Activated naive CD4-positive, alpha-beta T cell treated with anti-CD3 and anti-CD28 coated beads for 36 hours (primary cell): ENCODE measurements at places on chromosomes 6 and 20. TPM values are rescaled to one million over a fixed set of nuclear protein-coding genes. Genes with fewer than 3 reads are reported as not detected.

- no peaks in the 10 kb centered on the region for H3K27me3 ChIP-seq
- peaks cover 41% of the 10 kb centered on the region for H3K36me3 ChIP-seq
- peak overlapping the region; percentile 70 for H3K27ac ChIP-seq
- H3K4me1 ChIP-seq: peaks cover 16% of the 10 kb centered on the region
Observed at GRCh38 chr6:118495485-118496280, 52.4 kb upstream of the PLN start.

DNA sequence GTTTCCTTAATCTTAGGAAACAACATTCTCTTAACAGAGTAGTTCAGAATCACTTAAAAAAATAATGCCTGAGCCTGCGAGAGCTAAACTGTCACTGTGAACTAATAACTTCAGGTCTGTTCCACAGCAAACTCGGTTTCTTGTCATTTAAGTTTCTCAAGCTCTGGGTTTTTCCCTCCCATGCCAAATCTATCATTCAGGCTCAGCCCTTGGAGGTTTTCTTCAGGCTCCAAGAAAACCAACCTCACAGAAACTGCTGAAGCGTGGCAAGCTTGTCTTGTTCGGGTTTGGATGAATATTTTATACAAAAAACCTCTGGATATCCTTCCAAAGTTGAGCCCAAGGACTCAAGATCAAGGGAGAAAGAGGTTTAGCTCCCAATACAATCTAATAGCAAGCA lies 99.7 kb upstream of the SNX9 start:
- no peak for DNase-seq
- H3K4me3 ChIP-seq: no peak overlapping the region
- peaks cover 3% of the 10 kb centered on the region for H3K36me3 ChIP-seq
- no peaks in the 10 kb centered on the region for H3K4me1 ChIP-seq

GRCh38 chr6:35152067-35152707 lies 11.0 kb upstream of the TCP11 start:
- H3K4me1 ChIP-seq: peaks cover 24% of the 10 kb centered on the region
- H3K4me3 ChIP-seq: no peak overlapping the region
- DNase-seq: no peak
- no peak overlapping the region for H3K27ac ChIP-seq
- peaks cover 2% of the 10 kb centered on the region for H3K27me3 ChIP-seq

- H3K4me3 ChIP-seq: no peak overlapping the region
- H3K4me1 ChIP-seq: no peaks in the 10 kb centered on the region
- no peaks in the 10 kb centered on the region for H3K36me3 ChIP-seq
- no peaks in the 10 kb centered on the region for H3K27me3 ChIP-seq
Observed at GRCh38 chr6:69343851-69344250, 453.0 kb downstream of the LMBRD1 start.

The TCF21 gene
- total RNA-seq: not detected

DNA sequence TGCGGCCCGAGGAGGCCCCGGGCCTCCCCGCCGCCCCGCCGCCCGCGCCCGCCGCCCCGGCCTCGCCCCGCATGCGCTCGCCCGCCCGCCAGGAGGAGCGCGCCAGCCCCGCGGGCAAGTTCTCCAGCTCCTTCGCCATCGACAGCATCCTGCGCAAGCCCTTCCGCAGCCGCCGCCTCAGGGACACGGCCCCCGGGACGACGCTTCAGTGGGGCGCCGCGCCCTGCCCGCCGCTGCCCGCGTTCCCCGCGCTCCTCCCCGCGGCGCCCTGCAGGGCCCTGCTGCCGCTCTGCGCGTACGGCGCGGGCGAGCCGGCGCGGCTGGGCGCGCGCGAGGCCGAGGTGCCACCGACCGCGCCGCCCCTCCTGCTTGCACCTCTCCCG lies 1.5 kb downstream of the FOXQ1 start:
- no peak overlapping the region for H3K27ac ChIP-seq
- no peak for DNase-seq
- no peak overlapping the region for H3K4me3 ChIP-seq
- no peaks in the 10 kb centered on the region for H3K36me3 ChIP-seq
- peaks cover 28% of the 10 kb centered on the region for H3K4me1 ChIP-seq
- H3K27me3 ChIP-seq: peaks cover 59% of the 10 kb centered on the region

GRCh38 chr6:69693762-69694161 lies 103.0 kb downstream of the LMBRD1 start:
- H3K36me3 ChIP-seq: peaks cover 36% of the 10 kb centered on the region
- no peak for DNase-seq
- no peaks in the 10 kb centered on the region for H3K27me3 ChIP-seq
- H3K4me1 ChIP-seq: peaks cover 13% of the 10 kb centered on the region
- H3K4me3 ChIP-seq: no peak overlapping the region
- no peak overlapping the region for H3K27ac ChIP-seq

The DEFB124 gene
- not detected for total RNA-seq

DNA sequence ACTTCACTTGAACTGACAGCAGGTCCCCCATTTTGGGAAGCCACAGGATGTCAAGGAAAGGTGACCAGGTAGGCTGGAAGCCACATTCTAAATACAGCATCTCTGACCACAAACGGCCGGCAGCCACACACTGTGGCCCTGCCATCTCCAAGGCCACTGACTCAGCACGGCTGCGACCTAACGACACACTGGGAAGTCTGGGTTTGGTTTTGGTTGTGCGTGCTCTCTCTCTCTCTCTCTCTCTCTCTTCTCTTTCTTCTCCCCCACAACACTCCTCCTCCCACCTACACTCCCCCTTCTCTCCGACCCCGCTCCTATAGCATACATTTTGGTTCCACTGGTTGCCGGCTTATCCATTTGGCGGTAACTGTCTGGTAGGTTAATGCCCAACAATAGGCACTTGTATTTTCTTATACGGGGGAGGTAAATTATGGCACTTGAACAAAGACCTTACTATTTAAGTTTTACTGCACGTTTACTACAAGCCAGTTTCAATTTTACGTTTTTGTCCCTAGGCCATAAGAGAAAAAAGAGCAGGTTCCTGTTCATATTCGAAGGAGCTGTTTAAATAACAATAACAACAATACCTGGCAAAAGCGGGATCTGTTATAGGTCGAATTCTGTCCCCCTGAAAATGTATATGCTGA lies 103.6 kb downstream of the GMDS start:
- H3K4me3 ChIP-seq: no peak overlapping the region
- H3K27ac ChIP-seq: no peak overlapping the region
- peaks cover 10% of the 10 kb centered on the region for H3K4me1 ChIP-seq
- no peak for DNase-seq
- H3K27me3 ChIP-seq: no peaks in the 10 kb centered on the region

- H3K4me1 ChIP-seq: no peaks in the 10 kb centered on the region
- H3K27ac ChIP-seq: no peak overlapping the region
- H3K36me3 ChIP-seq: no peaks in the 10 kb centered on the region
- H3K27me3 ChIP-seq: peaks cover 10% of the 10 kb centered on the region
- no peak for DNase-seq
- H3K4me3 ChIP-seq: no peak overlapping the region
Observed at GRCh38 chr20:40431611-40432010, 257.4 kb downstream of the MAFB start.

DNA sequence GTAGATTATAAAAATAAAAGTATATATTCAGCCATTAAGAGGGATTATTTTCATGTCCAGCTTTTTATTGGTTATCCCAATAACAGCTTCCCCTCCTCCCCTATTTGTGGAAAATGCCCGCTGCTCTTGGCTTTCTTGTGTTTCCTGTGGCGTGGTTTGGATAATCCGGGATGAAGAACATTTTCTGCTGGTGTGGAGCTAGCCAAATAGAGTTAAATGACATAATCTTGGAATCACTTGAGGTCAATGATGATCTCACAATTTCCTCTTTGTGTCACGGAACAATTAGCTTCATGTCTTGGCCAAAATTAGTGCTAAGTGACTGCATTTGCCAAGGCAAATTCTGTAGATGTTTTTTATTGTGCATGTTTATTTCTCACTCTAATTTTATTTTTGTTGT lies 394.0 kb downstream of the LAMA2 start:
- no peaks in the 10 kb centered on the region for H3K36me3 ChIP-seq
- H3K4me1 ChIP-seq: peaks cover 14% of the 10 kb centered on the region
- H3K27me3 ChIP-seq: no peaks in the 10 kb centered on the region
- DNase-seq: no peak
- H3K27ac ChIP-seq: no peak overlapping the region

The TNF gene
- 33.2 TPM for total RNA-seq

DNA sequence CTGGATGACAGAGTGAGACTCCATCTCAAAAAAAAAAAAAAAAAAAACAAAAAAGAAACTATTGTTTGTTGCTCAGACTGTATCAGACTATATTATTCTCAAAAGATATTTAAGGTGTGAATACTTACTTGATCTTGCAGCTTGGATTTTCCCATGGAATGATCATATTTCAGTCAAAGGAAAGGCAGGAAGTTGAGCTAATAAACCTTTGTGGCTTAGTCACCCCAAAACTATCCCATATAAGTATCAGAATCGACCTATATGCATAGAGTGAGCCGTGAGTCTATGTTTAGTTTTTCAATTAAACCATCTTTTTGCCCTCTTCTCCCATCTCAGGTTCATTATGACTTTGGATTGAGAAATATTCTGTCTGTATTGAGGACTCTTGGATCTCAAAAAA lies 152.6 kb downstream of the DNAH8 start:
- no peak overlapping the region for H3K4me3 ChIP-seq
- peaks cover 5% of the 10 kb centered on the region for H3K4me1 ChIP-seq
- no peaks in the 10 kb centered on the region for H3K36me3 ChIP-seq
- no peak overlapping the region for H3K27ac ChIP-seq
- DNase-seq: no peak

The BMP5 gene
- not detected for total RNA-seq

- DNase-seq: no peak
- no peak overlapping the region for H3K4me3 ChIP-seq
- H3K36me3 ChIP-seq: no peaks in the 10 kb centered on the region
- no peak overlapping the region for H3K27ac ChIP-seq
- H3K27me3 ChIP-seq: peaks cover 14% of the 10 kb centered on the region
Observed at GRCh38 chr6:163745536-163746400, 331.2 kb downstream of the QKI start.

DNA sequence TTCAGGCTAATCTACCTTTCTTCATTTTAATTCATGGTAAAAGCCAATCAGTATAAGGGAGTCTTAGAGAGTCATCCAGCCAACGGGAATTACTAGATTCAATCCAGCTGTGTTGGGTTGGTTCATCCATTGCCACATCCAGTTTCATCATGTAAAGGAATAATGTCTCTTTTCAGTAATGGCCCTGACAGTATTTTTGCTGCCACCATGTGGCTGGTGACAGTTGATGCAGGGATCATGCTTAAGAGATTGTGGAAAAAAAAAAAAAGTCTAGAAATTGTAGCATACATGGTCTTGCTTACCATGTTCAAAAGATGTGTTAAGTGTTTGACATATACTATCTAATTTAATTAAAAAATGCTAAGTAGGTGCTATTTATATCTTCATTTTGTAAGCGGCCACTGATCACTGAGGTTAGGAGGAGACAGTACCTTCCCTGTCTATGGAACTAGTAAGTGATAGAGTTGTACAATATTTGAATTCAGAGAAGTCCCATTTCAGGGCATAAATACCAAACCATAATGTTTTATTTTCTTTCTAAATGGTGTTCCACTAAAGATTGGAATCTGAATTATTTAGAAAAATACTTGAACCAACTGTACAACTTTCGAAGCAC lies 135.9 kb downstream of the KHDRBS2 start:
- no peaks in the 10 kb centered on the region for H3K36me3 ChIP-seq
- no peak overlapping the region for H3K27ac ChIP-seq
- no peak overlapping the region for H3K4me3 ChIP-seq
- DNase-seq: peak; percentile 11
- H3K27me3 ChIP-seq: no peaks in the 10 kb centered on the region
- no peaks in the 10 kb centered on the region for H3K4me1 ChIP-seq

DNA sequence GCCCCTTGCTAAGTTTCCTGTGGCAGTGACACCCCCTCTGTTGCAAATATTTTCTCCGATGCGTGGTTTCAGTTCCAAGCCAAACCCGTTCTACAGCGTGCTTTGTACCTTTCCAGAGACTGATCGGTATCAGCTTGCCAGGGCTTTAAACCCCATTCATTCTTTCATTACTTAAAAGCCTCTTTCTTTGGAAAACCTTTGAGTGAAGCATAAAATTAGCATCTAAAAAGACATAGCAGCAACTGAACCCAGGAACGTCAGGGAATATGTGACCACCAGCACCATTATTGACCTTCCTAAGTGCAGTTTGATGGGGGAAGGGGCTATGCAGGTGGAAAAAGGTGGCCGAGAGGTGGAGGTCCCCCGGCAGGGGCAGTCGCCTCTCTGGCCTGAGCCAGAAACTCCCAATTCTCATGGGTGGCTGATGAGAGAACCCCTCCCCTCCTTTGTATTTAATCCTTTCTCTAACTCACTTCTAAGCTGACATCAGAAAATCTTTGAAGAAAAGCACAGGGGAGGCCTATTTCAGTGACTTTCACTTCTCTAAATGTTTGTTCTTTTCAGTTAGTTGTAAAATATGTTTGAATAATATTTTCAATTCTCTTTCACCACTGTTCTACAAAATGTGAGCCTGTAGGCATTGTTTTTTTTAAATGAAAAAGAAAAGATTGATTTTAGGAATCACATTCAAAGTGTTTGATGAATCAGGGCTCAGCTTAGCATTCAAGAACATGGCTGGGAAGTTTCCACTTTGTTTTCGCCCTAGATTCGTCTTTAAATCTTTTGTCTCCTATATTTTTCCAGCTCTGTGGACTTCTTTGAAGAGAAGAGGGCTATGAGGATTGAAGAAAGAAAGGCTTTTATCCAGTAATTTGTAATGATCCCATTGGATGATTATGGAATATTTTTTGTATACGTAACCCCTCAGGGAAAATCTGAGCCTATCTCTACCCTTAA lies 89.2 kb downstream of the RSPH3 start:
- peak overlapping the region; percentile 57 for H3K27ac ChIP-seq
- peak overlapping the region; percentile 57 for H3K4me3 ChIP-seq
- peaks cover 2% of the 10 kb centered on the region for H3K36me3 ChIP-seq
- H3K4me1 ChIP-seq: peaks cover 35% of the 10 kb centered on the region

DNA sequence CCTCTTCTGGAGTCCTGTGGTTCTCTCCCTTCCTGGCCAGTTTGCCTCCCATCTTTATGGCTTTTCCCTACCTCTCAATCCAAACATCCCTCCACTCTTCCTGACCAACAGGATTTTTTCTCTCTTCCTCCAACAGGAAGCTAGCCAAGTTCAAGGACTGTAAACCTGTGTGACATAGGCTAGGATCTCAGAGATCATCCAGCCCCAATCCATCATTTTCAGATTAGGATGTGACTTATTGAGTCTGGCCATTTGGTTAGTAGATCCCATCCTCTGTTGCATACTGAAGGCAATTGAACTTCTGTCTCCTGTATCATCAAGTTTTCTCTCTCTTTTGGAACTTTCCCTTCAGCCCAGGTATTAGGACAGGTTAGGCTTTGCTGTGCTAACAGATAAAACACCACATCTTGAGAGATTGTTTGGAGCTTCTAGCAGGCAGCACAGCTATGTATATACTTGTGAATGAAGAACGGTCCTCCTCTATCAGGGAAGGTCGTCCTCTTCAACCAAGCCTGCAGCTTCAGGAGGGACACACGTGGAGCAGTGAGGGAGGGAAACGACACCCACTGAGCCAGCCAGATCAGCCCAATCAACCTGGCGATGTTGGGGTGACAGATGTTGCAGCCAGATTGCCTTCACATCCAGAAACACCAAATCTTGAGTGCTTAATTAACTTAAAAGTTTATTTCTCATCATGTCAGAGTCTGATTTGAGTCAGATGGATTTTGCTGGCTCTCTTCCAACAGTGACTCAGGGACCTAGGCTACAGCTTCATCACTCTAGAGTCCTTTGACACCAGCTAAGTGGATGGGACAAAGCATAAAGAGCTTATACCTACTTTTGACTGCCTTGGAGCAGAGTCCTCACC lies 106.8 kb downstream of the GJA10 start:
- no peak overlapping the region for H3K4me3 ChIP-seq
- peaks cover 35% of the 10 kb centered on the region for H3K36me3 ChIP-seq
- peak; percentile 85 for DNase-seq
- H3K27ac ChIP-seq: no peak overlapping the region
- H3K27me3 ChIP-seq: no peaks in the 10 kb centered on the region
- H3K4me1 ChIP-seq: peaks cover 30% of the 10 kb centered on the region

- no peaks in the 10 kb centered on the region for H3K27me3 ChIP-seq
- no peak overlapping the region for H3K27ac ChIP-seq
- no peaks in the 10 kb centered on the region for H3K36me3 ChIP-seq
Observed at GRCh38 chr6:24010133-24010532, 115.9 kb upstream of the NRSN1 start.
